Kidney glomerular epithelial cell (primary cell): ENCODE measurements at places on chromosomes 5 and 9.

- no peak for DNase-seq
Observed at GRCh38 chr5:113518884-113519283, 5.4 kb downstream of the YTHDC2 start.

DNA sequence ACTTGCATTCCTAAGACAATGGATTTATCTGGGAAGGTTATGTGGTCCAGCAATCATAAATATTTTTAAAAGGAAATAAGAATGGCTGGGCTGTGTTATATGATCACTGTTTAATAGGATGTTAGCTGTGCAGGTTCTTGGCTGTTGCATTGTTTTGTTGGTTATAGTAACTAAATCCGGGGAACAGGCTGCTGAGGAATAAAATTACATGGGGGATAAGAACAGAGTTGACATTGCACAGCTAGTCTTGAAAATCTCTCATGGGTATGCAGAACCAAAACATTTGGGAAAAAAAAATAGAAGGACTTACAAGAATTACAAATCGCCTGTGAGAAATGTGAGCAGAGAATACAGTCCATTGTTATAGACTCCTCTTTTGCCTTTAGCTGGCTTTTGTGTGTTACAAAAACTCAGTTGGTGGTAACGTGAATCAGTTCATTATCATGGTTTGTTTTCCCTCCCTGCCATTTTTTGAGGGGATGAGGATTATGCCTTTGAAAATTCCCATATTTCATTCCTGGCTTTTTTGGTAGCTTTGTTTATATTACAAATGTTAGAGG is 375.3 kb upstream of the DAB2 start:
- no peak for DNase-seq

DNA sequence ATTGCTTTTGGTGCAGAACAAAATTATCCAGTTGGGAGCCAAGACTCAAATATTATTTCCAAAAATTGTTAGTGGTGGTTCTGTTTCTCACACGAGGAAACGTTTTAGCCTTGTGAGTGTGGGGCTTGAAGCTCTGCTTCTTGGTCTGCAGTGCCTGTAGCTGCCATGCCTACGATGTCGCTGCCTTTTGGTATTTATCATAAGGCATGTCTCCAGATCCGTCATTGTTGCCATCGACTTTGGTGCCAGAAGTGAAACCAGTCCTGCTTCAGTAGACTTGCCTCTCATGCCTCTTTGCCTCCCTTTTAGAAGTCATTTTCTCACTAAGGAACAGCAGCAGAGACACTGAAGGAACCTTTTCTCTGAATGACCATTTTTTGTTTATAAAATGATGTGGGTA is 29.7 kb upstream of the CATSPER3 start:
- no peak for DNase-seq

- DNase-seq = no peak
Observed at GRCh38 chr5:1325191-1325741, 19.6 kb downstream of the CLPTM1L start.
